ENCODE measurements at places on chromosomes 16 and 17. TPM values are rescaled to one million over a fixed set of nuclear protein-coding genes. Genes with fewer than 3 reads are reported as not detected.

DNA sequence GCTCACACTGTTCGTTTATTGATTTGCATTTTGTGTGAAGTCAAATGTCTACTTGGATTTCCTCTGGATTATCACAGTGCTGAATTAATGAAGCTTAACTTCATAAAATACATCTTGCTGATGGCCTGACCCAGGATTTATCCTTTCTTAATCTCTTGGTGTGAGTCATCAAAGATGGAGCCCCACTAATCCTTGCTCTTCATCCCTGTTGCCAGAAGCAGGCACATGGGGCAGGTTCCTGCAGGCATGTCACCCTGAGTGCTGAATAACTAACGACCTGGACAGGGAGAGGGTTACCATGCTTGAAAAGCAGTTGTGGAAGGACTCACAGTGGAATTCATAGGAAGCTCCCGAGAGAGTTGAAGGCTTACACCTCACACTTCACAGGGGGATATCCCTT, 56.0 kb upstream of the FA2H start:
- no peak for DNase-seq
- peaks cover 8% of the 10 kb centered on the region for H3K27me3 ChIP-seq
- no peak overlapping the region for H3K27ac ChIP-seq
- H3K4me1 ChIP-seq: peaks cover 3% of the 10 kb centered on the region
- H3K4me3 ChIP-seq: no peak overlapping the region
- no peaks in the 10 kb centered on the region for H3K36me3 ChIP-seq

The MSLN gene
- not detected for total RNA-seq

GRCh38 chr16:1993731-1994131, 4.0 kb downstream of the SYNGR3 start:
- H3K4me3 ChIP-seq: no peak overlapping the region
- peaks cover 19% of the 10 kb centered on the region for H3K4me1 ChIP-seq
- peaks cover 17% of the 10 kb centered on the region for H3K36me3 ChIP-seq

GRCh38 chr17:30229012-30229411, 6.5 kb downstream of the SLC6A4 start:
- H3K4me3 ChIP-seq: no peak overlapping the region
- no peaks in the 10 kb centered on the region for H3K36me3 ChIP-seq
- DNase-seq: no peak
- no peak overlapping the region for H3K27ac ChIP-seq
- H3K4me1 ChIP-seq: no peaks in the 10 kb centered on the region
- H3K27me3 ChIP-seq: peaks cover 44% of the 10 kb centered on the region

DNA sequence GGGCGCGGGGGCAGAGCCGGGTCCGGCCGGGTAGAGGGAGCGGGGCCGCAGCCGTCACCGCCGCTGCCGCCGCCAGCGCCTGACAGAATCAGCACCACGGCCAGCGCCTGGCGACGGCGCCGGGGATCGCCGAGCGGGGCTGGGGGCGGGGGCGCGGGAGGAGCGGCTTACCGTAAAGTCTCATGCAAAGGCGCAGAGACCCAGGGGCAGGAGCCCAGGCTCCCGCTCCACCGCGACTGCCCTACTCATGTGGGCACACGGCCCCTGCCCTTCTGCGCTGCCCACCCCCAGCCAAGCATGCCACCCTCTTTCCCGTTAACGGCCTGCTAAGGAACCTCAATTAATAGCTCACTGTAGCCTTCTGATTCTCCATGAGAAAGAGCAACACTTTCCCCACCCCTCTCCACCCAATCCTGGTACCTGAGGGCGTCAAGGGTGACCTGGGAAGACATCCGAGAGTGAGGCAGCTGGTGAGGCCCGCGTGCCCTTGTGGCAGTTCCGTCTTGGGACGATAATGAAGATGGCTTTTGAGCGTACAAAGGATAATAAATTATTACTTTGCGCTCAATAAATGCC, at the start of gene SEZ6:
SEZ6 (minus strand) TSS at position 98 of the 576 bp plus-strand sequence. CDS start 164 bp downstream, outside the sequence.
- no peak within 1 kb of the TSS for H3K27ac ChIP-seq
- peaks cover 5% of the 10 kb centered on the region for H3K4me1 ChIP-seq
- no peak within 1 kb of the TSS for H3K4me3 ChIP-seq
- peak; percentile 93 for DNase-seq
- no peaks in the 10 kb centered on the region for H3K36me3 ChIP-seq

The ITGB4 gene
- total RNA-seq: 1.8 TPM

Measured in activated CD4-positive, alpha-beta T cell treated with anti-CD3 and anti-CD28 coated beads, Interleukin-2, amount 10 ng/mL, durations not matched to agents 24 days and 14 days (primary cell).